Naive B cell (primary cell): ENCODE measurements at places on chromosomes 1 and 21.
A peak's percentile ranks its signal among the peaks of the same experiment; 100 is the strongest.

- H3K4me1 ChIP-seq: peaks cover 26% of the 10 kb centered on the region
- DNase-seq: no peak
- H3K27ac ChIP-seq: peak overlapping the region; percentile 23
- no peaks in the 10 kb centered on the region for H3K27me3 ChIP-seq
These were observed 15.6 kb upstream of the NCMAP start for GRCh38 chr1:24540051-24540905.

GRCh38 chr1:61361931-61362330 lies 279.6 kb downstream of the NFIA start:
- no peaks in the 10 kb centered on the region for H3K36me3 ChIP-seq
- no peak overlapping the region for H3K27ac ChIP-seq
- no peak overlapping the region for H3K4me3 ChIP-seq
- H3K27me3 ChIP-seq: no peaks in the 10 kb centered on the region
- H3K4me1 ChIP-seq: no peaks in the 10 kb centered on the region

DNA sequence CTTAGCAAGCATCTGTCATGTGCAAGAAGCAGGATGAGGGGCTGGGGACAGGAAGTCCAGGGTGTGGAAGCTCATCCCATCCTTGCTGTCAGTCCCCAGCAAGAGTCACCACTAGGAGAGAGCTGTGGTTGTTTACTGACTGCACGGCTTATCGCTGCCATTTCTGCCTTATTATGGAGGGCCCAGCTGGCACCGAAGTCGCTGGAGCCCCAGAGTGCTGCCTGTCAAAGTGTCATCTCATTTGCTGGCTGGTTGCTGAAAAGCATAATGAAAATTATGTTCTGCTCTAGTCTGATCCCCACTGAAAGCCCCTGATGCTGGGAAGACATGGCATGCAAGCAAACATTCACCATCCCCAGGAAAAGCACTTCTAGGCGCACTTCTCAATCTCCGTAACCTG lies 642.7 kb downstream of the NPHP4 start:
- DNase-seq: no peak
- no peak overlapping the region for H3K27ac ChIP-seq
- H3K4me1 ChIP-seq: no peaks in the 10 kb centered on the region
- no peaks in the 10 kb centered on the region for H3K36me3 ChIP-seq
- no peaks in the 10 kb centered on the region for H3K27me3 ChIP-seq

DNA sequence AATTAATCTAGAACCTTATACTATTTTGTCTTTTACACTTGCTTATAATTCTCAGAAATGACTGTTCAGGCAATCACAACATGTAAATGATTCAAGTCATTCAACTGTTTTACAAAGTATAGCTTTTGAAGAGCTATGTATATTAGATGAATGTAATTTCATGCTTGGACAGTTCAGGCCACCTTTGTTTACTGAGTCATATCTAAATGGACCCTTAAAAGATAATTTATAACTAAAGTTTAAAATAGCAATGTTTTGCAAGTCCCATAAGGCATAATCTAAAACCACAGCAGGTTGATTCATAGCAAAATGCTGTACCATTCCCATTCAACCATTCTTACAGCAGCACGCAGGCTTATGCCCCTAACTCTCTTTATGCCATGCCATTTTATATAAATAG lies 64.8 kb downstream of the PIK3R3 start:
- no peak overlapping the region for H3K4me3 ChIP-seq
- H3K27ac ChIP-seq: no peak overlapping the region
- peaks cover 12% of the 10 kb centered on the region for H3K4me1 ChIP-seq

DNA sequence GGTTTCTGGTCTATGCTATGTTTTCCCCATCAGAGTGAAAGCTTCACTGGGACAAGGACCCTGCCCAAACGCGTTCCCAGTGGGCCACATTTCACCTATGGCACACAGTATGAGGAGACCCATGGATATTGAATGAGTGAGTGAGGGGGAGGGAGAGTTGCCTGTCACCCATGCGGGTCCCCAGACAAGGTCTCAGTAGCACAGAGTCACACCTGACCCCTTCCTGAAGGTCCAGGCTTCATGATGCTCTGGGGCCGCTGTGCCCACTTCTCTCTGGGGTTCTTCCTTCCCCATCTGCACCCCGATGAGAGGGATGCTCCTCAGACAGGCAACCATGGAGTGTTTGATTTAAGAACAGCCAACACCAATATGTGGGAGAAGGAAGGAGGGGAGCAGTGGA lies 72.3 kb upstream of the CSF3R start:
- no peak for DNase-seq
- H3K27me3 ChIP-seq: peaks cover 31% of the 10 kb centered on the region
- H3K4me3 ChIP-seq: no peak overlapping the region
- H3K27ac ChIP-seq: no peak overlapping the region

DNA sequence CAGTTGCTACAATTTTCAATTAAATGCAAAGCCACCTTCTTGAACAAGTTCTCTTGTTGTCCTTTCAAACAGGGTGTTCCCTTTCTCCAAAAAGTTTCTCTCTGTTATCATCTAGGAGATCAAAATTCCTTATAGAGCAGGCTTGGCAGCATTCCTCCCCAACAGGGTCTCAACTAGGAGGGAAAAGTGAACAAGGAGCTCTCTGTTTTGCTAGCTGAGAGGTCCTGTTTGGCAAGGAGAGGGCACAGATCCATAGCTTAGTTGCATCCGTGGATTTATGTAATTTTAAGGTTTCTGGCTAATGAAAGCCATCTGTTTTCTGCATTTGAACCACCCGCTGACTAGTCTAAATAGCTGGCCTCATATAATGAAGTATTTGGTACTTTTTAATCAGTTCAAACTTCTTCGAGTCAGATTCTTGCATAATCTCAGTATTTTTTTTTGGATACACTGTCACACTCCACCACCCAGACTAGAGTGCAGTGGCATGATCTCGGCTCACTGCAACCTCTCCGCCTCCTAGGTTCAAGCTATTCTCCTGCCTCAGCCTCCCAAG lies 54.0 kb downstream of the APP start:
- no peaks in the 10 kb centered on the region for H3K36me3 ChIP-seq
- peaks cover 14% of the 10 kb centered on the region for H3K4me1 ChIP-seq
- DNase-seq: no peak
- no peak overlapping the region for H3K27ac ChIP-seq

GRCh38 chr1:204684571-204685235 lies 835 bp downstream of the LRRN2 start:
- peak overlapping the region; percentile 78 for H3K4me3 ChIP-seq
- H3K36me3 ChIP-seq: no peaks in the 10 kb centered on the region
- H3K4me1 ChIP-seq: peaks cover 14% of the 10 kb centered on the region
- peak overlapping the region; percentile 25 for H3K27ac ChIP-seq

DNA sequence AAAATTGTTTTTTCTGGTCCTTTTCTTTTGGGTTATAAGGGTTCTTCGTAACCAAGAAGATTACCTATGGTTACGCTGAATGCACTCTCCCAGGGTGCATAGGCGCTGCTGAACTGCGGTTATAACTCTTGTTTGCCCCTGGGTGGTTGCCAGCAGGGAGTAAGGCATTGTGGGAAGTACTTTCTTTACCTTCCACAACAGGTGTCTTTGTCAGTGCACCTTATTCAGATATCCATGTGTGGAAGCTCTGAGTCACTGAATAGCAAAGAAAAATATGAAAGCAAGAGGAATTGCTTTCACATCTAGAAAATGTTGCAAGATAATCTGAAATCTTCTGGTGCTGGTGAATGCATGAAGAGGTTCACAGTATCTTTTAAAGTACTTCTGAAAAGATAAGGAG lies 124.4 kb upstream of the CACYBP start:
- peak overlapping the region; percentile 77 for H3K4me3 ChIP-seq
- no peak for DNase-seq
- H3K27me3 ChIP-seq: no peaks in the 10 kb centered on the region
- H3K36me3 ChIP-seq: no peaks in the 10 kb centered on the region
- H3K4me1 ChIP-seq: peaks cover 50% of the 10 kb centered on the region

DNA sequence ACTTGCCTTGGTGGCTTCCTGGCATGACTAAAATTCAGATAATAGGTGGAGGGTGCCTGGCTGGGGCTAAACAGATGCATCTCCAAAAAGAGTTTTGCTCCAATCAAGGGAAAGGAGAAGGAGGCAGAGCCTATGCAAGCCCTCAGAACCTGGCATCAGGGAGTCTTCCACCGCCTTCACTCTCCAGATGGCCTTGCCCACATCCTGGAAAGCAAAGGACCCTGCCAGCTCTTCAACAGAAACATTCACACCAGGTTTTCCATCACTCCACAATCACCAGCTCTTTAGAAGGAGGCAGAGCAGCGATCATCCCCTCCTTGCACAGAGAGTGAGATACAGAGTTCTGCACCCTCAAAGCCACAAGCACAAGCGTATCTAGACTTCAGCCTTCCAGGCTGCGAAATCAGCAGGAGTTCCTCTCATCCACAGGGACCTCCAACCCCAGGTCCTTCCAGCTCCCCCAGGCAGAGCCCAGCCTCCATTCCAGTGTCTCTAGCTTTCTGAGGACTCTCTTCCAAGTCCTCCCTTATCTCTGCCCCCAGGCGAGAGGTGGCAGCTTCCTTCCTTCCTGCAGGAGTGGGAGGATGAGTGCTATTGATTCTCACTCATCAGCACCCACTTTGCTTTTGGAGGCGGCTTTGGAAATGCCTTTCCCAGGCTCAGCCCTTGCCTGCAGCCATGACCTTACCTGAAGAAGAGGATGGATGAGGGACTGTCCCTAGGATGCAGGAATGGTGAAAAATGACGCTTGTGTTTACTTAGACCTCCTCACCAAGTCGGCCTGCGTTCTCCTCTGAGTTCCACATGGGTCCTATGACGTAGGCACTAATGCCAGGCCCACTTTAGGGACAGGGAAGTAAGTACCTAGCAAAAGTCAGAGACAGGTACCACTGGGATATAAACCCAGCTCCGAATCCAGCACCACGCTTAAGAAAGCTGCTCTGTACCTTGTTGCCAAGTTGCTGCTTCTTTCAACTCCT lies 75.4 kb downstream of the RIPK4 start:
- DNase-seq: no peak
- no peaks in the 10 kb centered on the region for H3K36me3 ChIP-seq
- peaks cover 43% of the 10 kb centered on the region for H3K27me3 ChIP-seq

- H3K27ac ChIP-seq: no peak overlapping the region
- no peak overlapping the region for H3K4me3 ChIP-seq
- H3K36me3 ChIP-seq: no peaks in the 10 kb centered on the region
- no peaks in the 10 kb centered on the region for H3K27me3 ChIP-seq
These were observed 55.3 kb downstream of the CDC7 start for GRCh38 chr1:91555821-91556531.

- DNase-seq: no peak
- no peak overlapping the region for H3K4me3 ChIP-seq
- no peaks in the 10 kb centered on the region for H3K27me3 ChIP-seq
- H3K27ac ChIP-seq: no peak overlapping the region
- no peaks in the 10 kb centered on the region for H3K36me3 ChIP-seq
- H3K4me1 ChIP-seq: no peaks in the 10 kb centered on the region
These were observed 341.5 kb upstream of the CHRM3 start for GRCh38 chr1:239044829-239045228.

DNA sequence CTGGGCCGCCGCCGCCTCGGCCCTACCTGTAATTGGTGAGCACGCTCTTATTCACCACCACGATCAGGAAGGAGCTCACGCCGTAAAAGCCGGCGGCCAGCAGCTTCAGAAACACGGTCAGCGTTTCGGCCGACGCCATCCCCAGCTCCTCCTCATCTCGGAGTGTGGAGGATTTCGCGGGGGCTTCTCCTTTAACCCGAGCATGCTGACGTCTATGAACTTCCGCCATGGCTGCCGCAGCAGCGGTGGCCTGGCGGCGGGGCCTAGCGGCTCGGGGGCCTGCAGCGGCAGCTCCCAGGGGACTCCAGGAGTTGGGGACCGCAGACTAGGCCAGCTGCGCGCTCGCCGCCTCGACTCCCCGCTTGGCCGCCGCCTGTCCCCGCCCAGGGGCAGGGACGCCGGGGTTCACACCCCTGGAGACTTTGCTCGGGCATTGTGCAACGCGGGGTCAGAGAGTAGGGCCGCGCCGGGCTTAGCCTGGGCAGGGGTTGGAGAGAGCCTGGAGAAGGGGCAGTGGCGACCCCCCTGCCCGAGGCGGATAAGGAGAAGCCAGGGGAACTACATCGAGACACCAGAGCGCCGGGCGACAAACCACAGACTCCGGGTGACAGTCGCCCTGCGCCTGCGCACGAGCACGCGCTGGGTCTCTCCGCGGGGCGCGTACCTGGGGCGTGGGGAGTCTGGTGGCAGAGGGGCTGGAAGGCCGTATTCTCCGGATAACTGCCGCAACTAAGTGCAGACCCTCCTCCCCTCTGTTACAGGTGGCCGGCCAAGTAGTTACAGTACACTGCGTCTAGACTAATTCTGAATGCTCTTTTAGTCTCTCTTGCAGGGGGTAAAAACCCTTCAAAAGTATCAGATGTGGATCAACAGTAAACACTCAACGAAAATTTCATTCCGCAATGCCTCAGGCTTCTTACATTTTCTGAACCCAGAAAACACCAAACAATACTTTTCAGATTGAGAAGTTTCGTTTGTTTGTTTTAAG lies at the start of gene SLC35D1:
SLC35D1 (minus strand) TSS at position 364 of the 988 bp plus-strand sequence; CDS start at position 229, 135 bp downstream.
- peaks cover 21% of the 10 kb centered on the region for H3K4me1 ChIP-seq
- H3K27me3 ChIP-seq: no peaks in the 10 kb centered on the region
- H3K27ac ChIP-seq: peak within 1 kb of the TSS; percentile 96
- no peaks in the 10 kb centered on the region for H3K36me3 ChIP-seq

DNA sequence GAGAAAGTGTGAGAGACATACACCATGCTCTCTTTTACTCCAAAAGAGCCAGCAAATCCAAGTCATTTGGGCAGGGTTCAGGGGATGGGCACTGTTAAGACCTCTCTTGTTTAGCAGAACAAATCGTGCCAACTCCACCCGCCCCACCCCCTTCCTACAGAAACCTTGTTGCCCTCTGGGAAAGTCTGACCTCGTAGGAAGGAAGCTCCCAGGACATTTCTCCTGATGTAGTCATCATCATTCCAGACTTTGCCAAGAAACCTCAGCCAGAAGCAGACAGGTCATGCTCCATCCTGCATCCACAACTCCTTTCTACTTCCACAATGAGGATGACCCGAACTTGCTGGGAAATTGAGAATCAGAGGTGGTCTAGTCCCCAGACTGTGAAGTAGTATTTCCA lies 57.7 kb downstream of the UBE2T start:
- peaks cover 24% of the 10 kb centered on the region for H3K27me3 ChIP-seq
- peaks cover 10% of the 10 kb centered on the region for H3K36me3 ChIP-seq
- no peak overlapping the region for H3K27ac ChIP-seq
- no peaks in the 10 kb centered on the region for H3K4me1 ChIP-seq
- no peak for DNase-seq

- no peaks in the 10 kb centered on the region for H3K36me3 ChIP-seq
- H3K4me3 ChIP-seq: no peak overlapping the region
- no peak for DNase-seq
- H3K27ac ChIP-seq: no peak overlapping the region
- H3K27me3 ChIP-seq: peaks cover 14% of the 10 kb centered on the region
- no peaks in the 10 kb centered on the region for H3K4me1 ChIP-seq
These were observed 87.7 kb upstream of the ACTRT2 start for GRCh38 chr1:2933431-2934155.

DNA sequence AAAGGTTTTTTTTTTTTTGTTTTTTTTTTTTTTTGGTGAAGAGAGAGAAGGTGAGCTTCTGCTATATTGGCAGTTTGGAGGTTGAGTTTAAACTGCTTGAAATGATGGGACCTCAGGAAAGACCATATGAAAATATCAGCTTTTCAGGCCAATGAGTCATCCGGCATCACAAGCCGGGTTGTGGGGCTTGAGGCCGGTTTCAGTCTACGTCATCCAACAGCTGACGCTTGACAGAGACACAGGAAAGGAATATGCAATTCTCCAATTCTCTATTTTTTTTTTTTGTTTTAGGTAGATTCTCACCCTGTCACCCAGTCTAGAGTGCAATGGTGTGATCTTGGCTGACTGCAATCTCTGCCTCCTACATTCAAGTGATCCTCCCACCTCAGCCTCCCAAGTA lies 52.4 kb downstream of the KCNJ6 start:
- H3K36me3 ChIP-seq: no peaks in the 10 kb centered on the region
- H3K27me3 ChIP-seq: peaks cover 10% of the 10 kb centered on the region
- H3K4me1 ChIP-seq: peaks cover 6% of the 10 kb centered on the region
- H3K4me3 ChIP-seq: no peak overlapping the region
- DNase-seq: no peak
- no peak overlapping the region for H3K27ac ChIP-seq
